ENCODE measurements at places on chromosomes 5 and 9. TPM values are rescaled to one million over a fixed set of nuclear protein-coding genes. Genes with fewer than 3 reads are reported as not detected.

- no peak for DNase-seq
Observed at GRCh38 chr9:137055385-137056364, 1.8 kb upstream of the ENTPD2 start.

Gene CSNK1A1
- 187 TPM for total RNA-seq

- DNase-seq = no peak
Observed at GRCh38 chr5:181044662-181045305, 4.7 kb downstream of the BTNL9 start.

Gene NEUROG1
- total RNA-seq = not detected

Data from epithelial cell of proximal tubule (primary cell).